Naive thymus-derived CD4-positive, alpha-beta T cell (primary cell): ENCODE measurements at places on chromosomes 3 and 15. TPM values are rescaled to one million over a fixed set of nuclear protein-coding genes. Genes with fewer than 3 reads are reported as not detected.

Gene SNTN
- not detected for polyA plus RNA-seq

Gene CAPN7
- polyA plus RNA-seq, result 33.9 TPM

Gene ANKRD63
- not detected for polyA plus RNA-seq

Gene PXYLP1
- 15.8 TPM for polyA plus RNA-seq

Gene ESYT3
- 0.14 TPM for polyA plus RNA-seq

Gene ALAS1
- 18.7 TPM for polyA plus RNA-seq

Gene MFGE8
- polyA plus RNA-seq, result 12.4 TPM

Gene CTXN2
- polyA plus RNA-seq, result not detected

Gene GOLGA8Q
- polyA plus RNA-seq, result not detected

Gene CCPG1
- polyA plus RNA-seq, result 31.0 TPM
